Trophoblast cell (in vitro differentiated cells and primary cell): ENCODE measurements at places on chromosomes 5 and 9.

- DNase-seq = peak; percentile 19
Observed at GRCh38 chr5:57102189-57102904, 71.5 kb upstream of the GPBP1 start.

GRCh38 chr5:10509575-10509974, 54.3 kb upstream of the ANKRD33B start:
- no peak for DNase-seq

DNA sequence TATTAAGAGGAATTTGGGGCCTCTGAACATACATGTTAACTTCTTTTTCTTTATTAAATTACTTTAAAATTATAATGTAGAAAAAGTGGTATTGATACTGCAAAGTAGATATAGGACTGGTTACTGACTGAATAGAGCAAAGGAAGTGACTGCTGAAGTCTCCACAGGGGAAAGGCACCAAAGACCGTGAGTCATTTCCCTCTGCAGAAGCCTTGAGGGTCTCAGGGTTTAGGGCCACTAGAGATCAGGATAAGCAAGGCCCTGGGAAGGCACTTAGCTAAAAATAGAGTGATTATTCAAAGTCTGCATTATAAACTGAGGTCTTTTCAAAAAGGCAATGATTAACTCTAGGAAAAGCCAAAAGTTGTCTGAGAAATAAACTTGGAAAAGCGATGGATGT, 44.7 kb upstream of the ITGA1 start:
- DNase-seq = no peak

DNA sequence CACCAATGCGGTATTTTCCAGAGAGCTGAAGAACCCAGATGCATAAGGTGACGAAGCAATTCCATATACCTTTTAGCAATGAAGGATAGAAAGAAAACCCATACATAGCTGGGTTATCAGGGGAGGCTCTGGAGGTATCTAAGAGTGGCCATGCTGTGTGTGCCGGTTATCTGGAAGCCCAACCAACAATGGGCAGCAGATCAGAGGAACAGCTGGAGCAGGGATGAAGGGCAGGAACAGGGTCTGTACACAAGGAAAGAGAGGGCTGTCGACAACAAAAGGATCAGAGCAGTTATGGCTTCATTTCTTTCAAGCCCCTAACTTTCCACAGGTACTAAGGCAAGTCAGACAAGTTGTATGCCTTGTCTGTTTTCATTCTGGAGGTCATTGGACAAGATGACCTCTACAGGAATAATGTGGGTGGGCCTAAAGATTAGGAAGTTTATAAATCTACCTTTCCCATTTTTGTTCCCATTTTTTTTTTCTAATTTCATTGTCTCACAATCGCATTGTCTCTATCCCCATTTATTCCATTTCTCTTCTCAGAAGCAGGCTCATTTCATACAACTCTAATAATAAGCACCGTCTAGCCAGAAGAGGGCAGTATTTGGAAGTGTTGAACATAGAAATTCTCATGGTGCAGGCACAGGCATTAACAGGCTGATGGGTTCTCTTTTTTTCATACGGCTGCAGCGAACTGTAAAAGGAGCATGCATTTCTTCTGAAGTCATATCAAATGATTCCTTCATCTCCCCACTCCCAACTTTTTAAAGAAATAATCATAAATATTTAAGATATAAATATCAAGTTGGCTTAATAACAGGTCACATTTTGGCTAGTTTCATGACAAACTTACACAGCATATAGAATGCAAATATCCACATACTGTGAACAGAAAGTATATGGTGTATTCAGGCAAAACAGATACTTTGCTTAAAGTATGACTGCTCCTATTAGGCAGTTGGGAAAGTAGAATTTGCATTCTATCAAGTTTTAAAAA, 63.5 kb downstream of the ZNF474 start:
- peak; percentile 82 for DNase-seq

DNA sequence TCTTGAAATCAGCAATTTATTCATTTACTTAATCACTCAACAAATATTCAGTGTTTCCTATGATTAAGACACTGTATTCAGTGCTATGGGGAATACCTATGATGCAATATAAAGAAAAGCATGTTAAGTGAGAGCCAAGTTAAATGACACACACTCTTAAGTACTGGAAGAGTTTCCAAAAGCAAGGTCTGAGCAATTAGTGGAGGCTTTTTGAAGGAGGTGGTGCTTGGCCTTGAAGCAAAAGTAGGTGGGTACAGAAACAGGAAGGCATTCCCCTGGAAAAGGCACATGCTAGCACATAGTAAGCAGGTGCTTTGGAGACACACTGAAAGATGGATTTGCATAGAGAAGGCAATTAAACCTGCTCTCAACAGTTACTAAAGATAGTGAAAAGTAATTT, 4.0 kb downstream of the TSLP start:
- DNase-seq = no peak

DNA sequence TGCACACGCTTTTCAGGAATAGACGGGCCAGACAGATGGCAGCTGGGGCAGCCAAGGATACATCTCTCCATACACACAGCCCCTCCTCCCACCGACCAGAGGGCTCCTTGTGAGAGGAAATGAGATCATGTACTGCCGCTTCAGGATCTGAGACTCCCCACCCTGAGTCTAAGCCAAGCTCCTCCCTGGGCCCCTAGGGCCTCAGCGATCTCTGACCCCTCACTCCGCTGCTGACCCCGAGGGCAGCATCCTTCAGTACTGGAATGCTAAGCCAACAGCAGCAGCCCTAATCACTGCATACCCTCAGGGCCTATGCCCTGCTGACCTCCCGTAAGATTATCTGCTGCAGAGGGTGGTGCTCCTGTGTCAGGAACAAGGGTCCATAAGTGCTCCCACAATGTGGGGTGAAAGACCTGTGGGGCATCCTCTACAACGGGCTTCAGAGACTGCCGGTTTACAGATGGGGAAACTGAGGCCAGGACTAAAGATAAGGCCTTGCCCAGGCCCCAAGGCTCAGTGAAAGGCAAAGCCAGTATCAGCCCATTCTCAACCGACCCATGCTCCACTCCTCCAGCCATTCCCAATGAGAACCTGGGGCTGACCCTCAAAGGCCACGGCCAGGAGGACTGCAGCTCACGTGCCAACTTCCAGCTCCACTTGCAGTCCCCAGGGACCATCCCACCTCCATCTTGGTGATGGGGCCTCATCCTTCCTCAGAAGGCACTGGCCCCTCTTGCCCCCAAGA, 37.5 kb downstream of the BICD2 start:
- DNase-seq = peak; percentile 37

- DNase-seq = no peak
Observed at GRCh38 chr9:6426117-6426516, 13.1 kb downstream of the UHRF2 start.

GRCh38 chr5:54862036-54862435, 123.4 kb downstream of the ESM1 start:
- DNase-seq = no peak
